ENCODE measurements at places on chromosomes 2 and 18.

DNA sequence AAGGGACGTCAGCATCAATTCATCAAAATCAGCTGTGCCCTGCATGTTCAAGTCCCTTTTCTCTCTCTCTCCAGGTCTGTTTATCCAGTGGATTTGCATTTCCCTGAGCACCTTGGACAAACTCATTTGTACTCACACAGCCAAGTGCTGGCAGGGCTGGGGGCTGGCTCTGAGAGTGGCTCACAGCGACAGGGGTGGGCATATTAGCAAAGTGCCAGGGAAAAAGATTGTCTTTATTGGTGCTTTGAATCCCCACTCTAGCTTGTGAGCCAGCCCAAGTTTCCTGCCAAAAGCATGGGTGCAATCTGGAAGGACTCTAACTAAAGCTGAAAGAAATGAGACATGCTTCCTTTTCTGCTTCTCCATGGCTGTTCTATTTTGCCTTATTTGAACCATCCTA lies 56.6 kb downstream of the ACOXL start:
- DNase-seq: no peak

GRCh38 chr2:100629309-100629708 lies 66.5 kb downstream of the PDCL3 start:
- no peak for DNase-seq

- no peak for DNase-seq
These were observed 7.2 kb downstream of the RND3 start for GRCh38 chr2:150480241-150480640.

GRCh38 chr2:15808204-15808910 lies 132.0 kb upstream of the MYCN start:
- no peak for DNase-seq

GRCh38 chr2:150626934-150627411 lies 139.5 kb upstream of the RND3 start:
- no peak for DNase-seq

- no peak for DNase-seq
These were observed 5.4 kb upstream of the KCNJ13 start for GRCh38 chr2:232781765-232782164.

GRCh38 chr18:8757396-8757997 lies 52.1 kb downstream of the MTCL1 start:
- DNase-seq: no peak

DNA sequence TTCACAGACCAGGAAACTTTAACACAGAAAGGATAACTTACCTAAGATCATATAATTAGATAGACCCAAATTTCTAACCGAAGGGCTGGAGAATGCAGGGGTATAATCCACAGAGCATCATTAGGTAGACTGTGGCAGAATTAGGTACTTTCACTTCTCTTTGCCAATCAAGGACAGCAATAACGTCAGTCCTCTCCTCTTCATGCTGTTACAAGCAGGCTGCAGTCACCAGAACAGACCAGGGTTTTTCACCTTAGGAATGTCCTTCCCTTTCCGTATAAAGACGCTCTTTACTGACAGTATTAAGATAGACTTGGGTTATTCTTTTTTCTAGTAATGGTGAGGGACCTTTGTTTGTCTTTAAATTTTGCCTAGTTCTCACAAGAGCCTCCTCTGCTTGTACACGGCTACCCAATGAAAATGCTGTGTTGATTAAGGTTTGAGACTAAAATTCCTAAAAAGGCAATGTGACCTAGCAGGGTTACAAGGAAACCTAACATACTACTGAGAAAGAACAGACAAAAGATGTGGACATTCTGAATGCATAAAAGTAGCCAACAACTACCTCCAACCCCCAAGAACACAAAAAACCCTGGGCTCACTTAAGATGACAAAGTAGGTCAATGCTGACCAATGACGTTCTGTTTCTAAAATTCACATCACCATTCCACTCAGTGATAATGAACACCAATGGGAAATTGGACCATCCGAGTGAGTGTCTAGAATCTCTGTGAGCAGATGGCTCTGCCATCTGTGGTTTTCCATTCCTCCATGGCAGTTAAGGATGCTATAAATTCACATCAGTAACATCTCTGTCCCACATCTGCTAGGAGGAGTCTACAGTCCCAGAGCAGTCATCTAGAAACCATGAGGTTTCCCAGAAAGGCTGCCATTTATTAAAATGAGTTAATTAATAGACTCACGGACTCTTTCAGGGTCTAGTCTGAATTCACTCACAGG lies 2.1 kb downstream of the PDIA6 start:
- no peak for DNase-seq

GRCh38 chr2:188805219-188805618 lies 169.0 kb upstream of the COL3A1 start:
- no peak for DNase-seq

GRCh38 chr2:223416815-223417610 lies 185.1 kb downstream of the SCG2 start:
- DNase-seq: no peak

DNA sequence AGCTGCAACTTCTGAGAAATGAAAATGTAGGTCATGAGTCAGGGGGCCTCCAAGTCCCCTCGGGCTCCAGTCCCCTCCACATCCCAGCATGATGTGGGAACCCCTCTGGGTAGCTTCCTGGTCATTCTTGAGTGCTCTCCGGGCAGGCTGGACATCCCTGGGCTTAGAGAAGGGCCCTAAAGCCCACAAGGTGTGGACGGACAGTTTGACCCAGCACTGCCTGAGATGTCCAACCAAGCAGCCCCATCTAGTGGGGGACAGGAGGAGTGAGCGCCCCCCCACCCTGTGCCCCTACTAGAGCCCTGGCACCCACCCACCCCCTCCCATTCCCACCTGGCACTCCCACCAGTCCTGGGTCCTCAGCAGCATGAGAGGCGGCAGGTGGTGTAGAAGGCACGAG lies 46.0 kb downstream of the CYP27C1 start:
- DNase-seq: no peak

DNA sequence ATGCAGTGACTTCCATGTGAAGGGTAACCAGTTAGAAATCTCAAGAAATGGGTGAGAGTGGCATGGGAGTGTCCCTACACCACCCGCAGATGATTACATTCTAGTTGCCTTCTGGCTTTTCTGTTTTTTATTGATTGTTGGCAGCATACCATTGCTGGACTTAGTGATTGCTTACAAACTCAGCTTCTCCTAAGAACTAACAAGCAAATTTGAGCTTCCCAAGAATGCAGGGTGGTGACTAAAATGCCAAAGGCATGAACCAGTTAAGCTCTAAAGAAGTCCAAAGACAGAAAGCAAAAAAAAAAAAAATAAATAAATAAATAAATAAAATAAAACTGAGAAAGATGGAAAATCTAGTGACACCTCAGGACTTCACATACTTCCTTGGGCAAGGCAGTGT lies 245.5 kb upstream of the PARD3B start:
- DNase-seq: no peak

GRCh38 chr2:43031471-43032212 lies 194.8 kb downstream of the ZFP36L2 start:
- DNase-seq: no peak

DNA sequence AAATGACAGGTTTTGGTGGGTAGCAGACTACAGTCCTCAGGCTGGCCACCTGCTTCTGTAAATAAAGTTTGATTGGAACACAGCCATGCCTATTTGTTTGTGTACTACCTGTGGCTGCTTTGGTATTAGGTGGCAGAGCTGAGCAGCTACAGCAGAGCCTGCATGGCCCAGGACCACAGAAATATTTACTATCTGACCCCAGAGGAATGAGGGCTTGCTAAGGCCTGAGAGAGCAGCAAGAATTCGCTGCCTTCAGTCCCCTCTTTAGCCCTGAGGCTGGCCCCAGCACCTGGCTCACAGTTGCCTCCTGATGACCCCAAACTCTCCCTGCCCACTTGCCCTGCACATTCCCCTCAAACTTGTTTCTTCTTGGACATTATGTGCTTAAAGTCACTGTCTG lies 32.5 kb downstream of the POLR1A start:
- no peak for DNase-seq

DNA sequence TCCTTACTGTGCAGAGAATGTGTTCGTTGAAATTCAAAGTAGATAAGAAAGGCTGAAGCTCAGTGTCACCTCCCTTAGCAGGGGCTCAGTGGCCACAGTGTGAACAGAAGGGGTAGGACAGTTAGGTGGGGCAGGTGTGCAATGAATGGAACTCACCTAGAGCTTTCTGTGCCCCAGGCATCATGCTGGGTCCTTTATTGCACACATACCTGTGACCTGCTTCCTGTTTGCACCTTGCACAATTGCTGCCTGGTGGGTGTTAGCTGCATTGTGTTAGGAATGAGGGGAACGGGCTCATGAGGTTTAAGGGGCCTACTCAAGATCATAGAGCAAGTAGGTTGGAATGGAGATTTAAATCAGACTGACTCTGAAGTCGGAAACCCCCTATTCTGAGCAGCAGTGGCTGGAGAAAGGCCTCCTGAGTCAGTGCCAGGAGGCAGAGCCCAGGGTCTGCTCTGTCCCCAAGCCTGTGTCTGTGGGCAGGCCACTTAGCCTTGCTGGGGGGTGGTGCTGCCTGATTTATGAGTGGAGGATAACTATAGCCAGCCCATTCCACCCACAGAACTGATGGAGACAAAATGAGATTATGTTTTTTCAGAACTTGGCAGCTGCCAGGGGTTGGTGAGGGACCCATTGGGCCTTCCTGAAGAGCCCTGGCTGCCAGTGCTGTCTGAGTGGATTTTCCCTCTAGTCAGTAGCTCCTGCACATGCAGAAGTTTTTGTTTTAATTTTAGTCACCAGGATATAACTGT lies 76.2 kb downstream of the NPAS2 start:
- DNase-seq: no peak

DNA sequence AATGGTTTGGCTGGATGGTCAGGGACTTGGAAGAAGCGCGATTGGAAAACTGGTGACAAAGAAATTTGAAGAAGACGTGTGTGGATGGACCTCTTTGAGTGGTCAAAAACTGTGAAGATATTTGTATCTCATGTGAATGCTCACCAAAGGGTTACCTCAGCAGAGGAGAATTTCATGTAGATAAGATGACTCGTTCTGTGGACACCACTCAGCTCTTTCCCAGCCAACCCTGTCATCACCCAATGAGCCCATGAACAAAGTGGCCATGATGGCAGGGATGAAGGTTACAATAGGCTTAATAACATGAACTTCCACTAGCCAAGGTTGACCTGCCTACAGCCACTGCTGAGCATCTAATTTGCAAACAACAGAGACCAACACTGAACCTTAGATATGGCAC lies 248.3 kb downstream of the KCNE4 start:
- DNase-seq: no peak

- DNase-seq: no peak
These were observed 293.5 kb upstream of the SLC39A10 start for GRCh38 chr2:195363496-195363895.

GRCh38 chr18:5556310-5556974 lies 12.6 kb upstream of the EPB41L3 start:
- DNase-seq: no peak

DNA sequence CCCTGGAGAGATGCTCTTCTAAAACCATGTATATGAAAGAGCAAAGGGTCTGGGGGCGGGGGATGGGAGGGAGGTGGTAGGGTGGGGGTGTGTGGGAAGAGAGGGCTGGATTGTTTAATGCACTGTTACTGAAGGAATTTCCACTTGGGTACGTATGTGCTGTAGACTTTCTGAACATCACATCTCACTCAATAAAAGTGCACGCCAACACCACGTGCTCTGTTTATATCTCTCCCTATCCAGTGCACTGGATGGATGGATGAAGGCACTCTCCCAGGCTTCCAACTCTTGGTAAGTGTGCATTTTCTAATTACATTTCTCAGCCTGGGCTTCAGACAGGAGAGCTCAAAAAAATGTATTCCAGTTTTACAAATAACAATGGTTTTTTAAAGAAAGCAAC lies 184.3 kb upstream of the SIX2 start:
- DNase-seq: no peak

- no peak for DNase-seq
These were observed 123.8 kb upstream of the STON1 start for GRCh38 chr2:48406116-48406515.

DNA sequence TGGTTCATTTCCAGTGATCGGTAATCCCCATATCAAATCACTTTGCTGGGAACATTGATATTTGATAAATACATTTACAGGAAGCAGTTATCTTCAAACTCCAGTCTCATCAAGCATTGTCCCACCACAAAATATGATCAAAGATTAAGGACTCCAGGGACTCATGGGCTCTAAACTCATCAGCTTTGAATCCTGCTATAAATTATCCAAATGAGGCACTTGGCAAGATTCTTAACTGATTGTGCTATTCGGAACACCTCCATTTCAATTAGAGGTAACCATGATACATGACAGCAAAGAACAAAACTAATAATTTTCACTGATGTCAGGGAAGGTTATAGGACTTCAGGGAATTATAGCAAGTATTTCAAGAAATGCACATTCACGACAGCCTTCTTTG lies 1088.1 kb upstream of the PIK3C3 start:
- no peak for DNase-seq

- DNase-seq: no peak
These were observed 48.9 kb upstream of the SELENOI start for GRCh38 chr2:26297061-26297460.

GRCh38 chr2:233519787-233520611 lies 46.6 kb downstream of the USP40 start:
- DNase-seq: no peak

- no peak for DNase-seq
These were observed 852.6 kb upstream of the ID2 start for GRCh38 chr2:7829241-7829640.

DNA sequence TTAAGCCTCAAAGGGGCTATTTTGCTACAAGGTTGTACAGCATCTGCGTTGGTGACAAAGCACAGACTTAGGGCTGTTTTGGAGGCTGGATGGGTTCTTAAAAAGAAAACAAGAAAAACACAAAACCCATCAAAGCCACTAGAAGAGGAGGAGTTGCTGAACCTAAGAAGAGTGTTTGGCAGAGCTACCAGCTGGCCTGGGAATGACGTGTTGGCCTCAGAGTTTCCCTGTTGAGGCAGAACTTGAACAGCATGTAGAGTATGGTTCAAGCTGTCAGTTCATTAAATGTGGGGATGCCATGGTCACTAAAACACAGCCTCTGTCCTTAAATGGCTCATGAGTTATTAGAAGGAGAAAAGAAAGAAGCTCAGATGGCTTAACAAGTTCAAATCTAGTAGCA lies 162.5 kb downstream of the TTC32 start:
- no peak for DNase-seq

GRCh38 chr2:2645162-2645855 lies 314.2 kb upstream of the MYT1L start:
- DNase-seq: no peak

DNA sequence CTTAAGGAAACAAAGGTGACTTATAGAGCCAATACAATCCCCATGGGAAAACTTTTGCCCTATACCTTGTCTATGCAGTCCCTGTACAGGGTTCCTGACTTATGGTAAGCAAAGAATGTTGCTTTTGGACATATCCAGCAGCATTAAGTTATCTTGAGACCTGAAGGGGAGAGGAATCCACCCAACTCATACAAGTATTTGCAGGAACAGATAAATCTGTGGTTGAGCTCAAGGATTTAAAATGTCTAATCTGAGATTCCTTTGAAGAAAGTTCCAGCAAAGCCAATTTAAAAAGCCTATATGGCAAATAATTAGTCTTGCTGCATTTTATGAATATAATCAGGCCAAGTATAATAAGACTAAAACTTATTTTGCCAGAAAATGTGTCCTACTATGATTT lies 739.5 kb upstream of the CDH2 start:
- no peak for DNase-seq

GRCh38 chr2:36468463-36469105 lies 113.0 kb downstream of the CRIM1 start:
- no peak for DNase-seq

GRCh38 chr2:196247976-196248280 lies 76.5 kb upstream of the STK17B start:
- no peak for DNase-seq

- no peak for DNase-seq
These were observed 253.9 kb upstream of the VWC2L start for GRCh38 chr2:214156971-214157370.

- DNase-seq: no peak
These were observed 687.1 kb downstream of the DPP10 start for GRCh38 chr2:115129536-115129935.
